Smooth muscle cell of the pulmonary artery (primary cell): ENCODE measurements at places on chromosomes 5 and 9. TPM values are rescaled to one million over a fixed set of nuclear protein-coding genes. Genes with fewer than 3 reads are reported as not detected.

Gene BAAT
- 0.07 TPM in 1 of 2 replicates, not detected in the other for total RNA-seq

Gene CATSPER3
- total RNA-seq: 0.10 and 0.13 TPM in 2 replicates

Gene ASS1
- total RNA-seq: 86.8 and 138 TPM in 2 replicates

Gene ADAMTS12
- total RNA-seq: 27.1 and 49.7 TPM in 2 replicates

Gene ZBTB5
- 10.2 and 10.7 TPM in 2 replicates for total RNA-seq

Gene MARCOL
- not detected in 2 replicates for total RNA-seq

Gene F2RL1
- 39.7 and 121 TPM in 2 replicates for total RNA-seq

Gene MZB1
- not detected in 2 replicates for total RNA-seq

Gene PALM2AKAP2
- total RNA-seq: 25.2 and 42.6 TPM in 2 replicates

Gene GZMA
- total RNA-seq: not detected in 2 replicates

Gene PCDHB11
- 0.69 and 0.85 TPM in 2 replicates for total RNA-seq

Gene LRRTM2
- 0.46 and 0.63 TPM in 2 replicates for total RNA-seq

Gene PCDHA7
- 1.4 and 1.7 TPM in 2 replicates for total RNA-seq

Gene ATP10B
- 0.03 TPM in 1 of 2 replicates, not detected in the other for total RNA-seq
